A673 (cell line): ENCODE measurements at places on chromosomes 1 and 21. TPM values are rescaled to one million over a fixed set of nuclear protein-coding genes. Genes with fewer than 3 reads are reported as not detected.

DNA sequence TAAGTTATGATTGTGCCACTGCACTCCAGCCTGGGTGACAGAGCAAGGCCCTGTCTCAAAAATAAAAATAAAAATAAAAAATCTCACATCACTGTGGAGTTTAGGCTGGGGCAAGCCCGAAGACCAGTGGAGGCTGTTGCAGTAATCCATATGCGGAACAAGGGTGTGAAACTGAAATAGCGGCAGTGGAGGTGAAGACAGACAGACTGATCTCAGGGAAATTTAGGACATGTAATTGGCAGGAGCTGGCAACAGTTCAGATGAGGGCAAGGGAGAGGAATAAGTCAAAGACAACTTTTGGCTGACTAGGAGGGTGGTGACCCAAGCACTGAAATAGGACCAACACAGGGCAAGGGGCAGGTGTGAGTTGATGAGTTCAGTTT lies 8.4 kb downstream of the ARMH1 start:
- H3K27me3 ChIP-seq = no peaks in the 10 kb centered on the region
- H3K36me3 ChIP-seq = no peaks in the 10 kb centered on the region
- no peak for DNase-seq
- H3K27ac ChIP-seq = no peak overlapping the region
- H3K4me1 ChIP-seq = no peaks in the 10 kb centered on the region

GRCh38 chr1:117512728-117513321 lies 93.0 kb upstream of the TENT5C start:
- no peak overlapping the region for H3K27ac ChIP-seq
- no peaks in the 10 kb centered on the region for H3K4me1 ChIP-seq
- H3K27me3 ChIP-seq = no peaks in the 10 kb centered on the region
- peak; percentile 26 for DNase-seq

DNA sequence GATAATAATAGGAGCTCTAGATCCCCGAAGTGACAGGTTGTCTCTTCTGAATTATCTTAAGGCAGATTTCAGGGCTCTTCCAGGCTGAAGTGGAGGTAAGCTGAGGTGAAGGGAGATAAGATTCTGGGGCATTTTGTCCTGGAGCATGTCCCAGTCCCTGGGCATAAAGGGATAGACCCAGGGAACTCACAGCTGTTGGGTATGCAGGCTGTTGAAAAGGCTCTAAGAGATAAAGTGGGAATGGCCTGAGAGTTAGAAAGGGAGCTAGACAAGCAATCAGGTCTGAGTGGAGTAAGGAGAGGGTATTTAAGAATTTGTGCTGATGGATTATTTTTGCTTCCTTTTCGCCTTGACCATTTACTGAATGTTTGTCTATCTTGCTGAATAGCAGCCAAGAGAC lies 123.7 kb downstream of the NOS1AP start:
- no peaks in the 10 kb centered on the region for H3K27me3 ChIP-seq
- no peak for DNase-seq
- peaks cover 32% of the 10 kb centered on the region for H3K4me1 ChIP-seq
- H3K4me3 ChIP-seq = no peak overlapping the region
- H3K36me3 ChIP-seq = no peaks in the 10 kb centered on the region

DNA sequence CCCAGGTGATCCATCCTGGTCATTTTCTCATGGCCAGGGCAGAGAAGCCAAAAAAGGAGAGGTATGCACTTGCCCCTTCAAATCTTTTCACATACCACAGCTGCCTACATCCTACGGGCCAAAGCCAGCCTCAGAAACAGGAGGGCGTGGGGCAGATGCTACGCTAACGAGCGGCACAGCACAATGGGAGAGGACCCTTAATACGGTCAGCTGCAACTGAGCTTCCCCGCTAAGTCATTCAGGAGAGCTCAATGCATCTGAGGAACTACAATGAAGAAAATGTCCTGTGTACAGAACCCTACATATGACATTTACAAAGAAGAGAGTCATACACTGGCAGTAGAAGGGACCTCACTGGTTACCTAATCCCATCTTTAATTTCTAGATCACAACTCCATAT lies 78.2 kb downstream of the PGBD5 start:
- H3K36me3 ChIP-seq = no peaks in the 10 kb centered on the region
- no peak for DNase-seq
- no peaks in the 10 kb centered on the region for H3K4me1 ChIP-seq
- no peaks in the 10 kb centered on the region for H3K27me3 ChIP-seq
- no peak overlapping the region for H3K4me3 ChIP-seq

DNA sequence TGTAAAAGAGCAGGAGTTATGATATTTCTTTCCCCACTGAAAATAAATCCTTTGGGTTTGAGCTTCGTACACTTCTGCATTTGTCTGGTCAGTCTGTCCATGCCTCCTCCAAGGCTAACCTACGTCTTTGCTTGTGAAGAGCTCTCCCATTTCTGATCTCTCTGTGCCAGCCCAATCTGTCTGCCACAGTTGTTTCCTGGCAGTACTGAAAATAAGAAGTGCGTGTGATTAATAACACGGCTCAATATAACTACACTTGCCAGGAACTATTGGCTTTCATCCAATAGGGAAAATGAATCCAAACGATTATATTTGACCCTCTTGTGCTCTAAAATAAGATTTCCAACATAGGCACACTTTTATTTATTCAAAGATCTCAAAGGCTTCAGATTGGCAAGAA lies 19.2 kb upstream of the COL24A1 start:
- no peaks in the 10 kb centered on the region for H3K27me3 ChIP-seq
- no peak for DNase-seq
- H3K27ac ChIP-seq = no peak overlapping the region
- H3K36me3 ChIP-seq = no peaks in the 10 kb centered on the region

GRCh38 chr1:228017356-228018124 lies 10.7 kb downstream of the WNT3A start:
- H3K4me3 ChIP-seq = no peak overlapping the region
- no peaks in the 10 kb centered on the region for H3K36me3 ChIP-seq
- no peak for DNase-seq
- no peak overlapping the region for H3K27ac ChIP-seq
- H3K27me3 ChIP-seq = peaks cover 15% of the 10 kb centered on the region

GRCh38 chr1:91804546-91805023 lies 81.4 kb downstream of the TGFBR3 start:
- H3K36me3 ChIP-seq = no peaks in the 10 kb centered on the region
- peak overlapping the region; percentile 2 for H3K27ac ChIP-seq
- no peak overlapping the region for H3K4me3 ChIP-seq
- no peak for DNase-seq
- peaks cover 42% of the 10 kb centered on the region for H3K4me1 ChIP-seq

GRCh38 chr1:213989002-213989855 lies 1.5 kb downstream of the PROX1 start:
- no peak for DNase-seq
- peaks cover 4% of the 10 kb centered on the region for H3K4me1 ChIP-seq
- peak overlapping the region; percentile 33 for H3K4me3 ChIP-seq
- H3K27me3 ChIP-seq = peaks cover 95% of the 10 kb centered on the region
- no peaks in the 10 kb centered on the region for H3K36me3 ChIP-seq
- no peak overlapping the region for H3K27ac ChIP-seq

DNA sequence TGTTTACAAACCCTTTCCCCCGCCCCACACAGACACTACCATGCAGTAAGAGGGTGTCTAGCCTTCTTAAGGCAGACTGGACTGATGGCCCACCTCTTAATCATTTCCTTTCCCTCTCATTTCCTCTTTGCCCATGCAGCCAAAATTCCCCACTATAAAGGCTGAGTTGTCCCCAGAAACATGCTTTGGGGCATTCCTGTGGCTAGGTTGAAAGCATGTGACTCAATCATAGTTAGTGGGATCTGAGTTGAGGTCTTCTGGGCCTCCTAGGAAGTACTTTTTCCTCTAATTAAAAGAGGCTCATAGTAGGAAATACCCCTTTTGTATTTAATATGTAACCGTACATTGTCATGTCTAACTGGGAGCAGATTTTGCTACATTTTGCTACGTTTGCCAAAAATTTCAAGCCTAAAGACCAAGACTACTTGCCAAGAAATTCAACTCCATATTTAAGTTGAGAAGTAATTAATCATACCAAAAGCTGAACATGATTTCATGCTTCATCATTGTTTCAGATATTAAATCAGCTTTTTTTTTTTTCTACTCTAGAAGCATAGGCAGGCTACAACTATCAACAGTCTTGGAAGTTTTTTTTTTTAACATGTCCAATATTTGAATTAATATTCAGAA lies 174.7 kb downstream of the ADGRL4 start:
- peaks cover 25% of the 10 kb centered on the region for H3K4me1 ChIP-seq
- H3K36me3 ChIP-seq = no peaks in the 10 kb centered on the region
- no peak overlapping the region for H3K27ac ChIP-seq
- no peaks in the 10 kb centered on the region for H3K27me3 ChIP-seq
- no peak overlapping the region for H3K4me3 ChIP-seq
- DNase-seq = peak; percentile 80

Gene GAS5
- total RNA-seq = 479 and 503 TPM in 2 replicates

Gene DNAI4
- 4.9 and 5.3 TPM in 2 replicates for total RNA-seq

Gene RAB3B
- total RNA-seq = 25.5 and 27.2 TPM in 2 replicates

Gene SLC30A7
- 31.2 and 31.4 TPM in 2 replicates for total RNA-seq

Gene FALEC
- 1.6 TPM in 1 of 2 replicates, not detected in the other for total RNA-seq
